ENCODE measurements at places on chromosomes 2 and 18. TPM values are rescaled to one million over a fixed set of nuclear protein-coding genes. Genes with fewer than 3 reads are reported as not detected.

FTCDNL1 gene
- 1.9 TPM for total RNA-seq

DDX18 gene
- 73.0 TPM for total RNA-seq

EMILIN1 gene
- total RNA-seq: 1.1 TPM

DNA sequence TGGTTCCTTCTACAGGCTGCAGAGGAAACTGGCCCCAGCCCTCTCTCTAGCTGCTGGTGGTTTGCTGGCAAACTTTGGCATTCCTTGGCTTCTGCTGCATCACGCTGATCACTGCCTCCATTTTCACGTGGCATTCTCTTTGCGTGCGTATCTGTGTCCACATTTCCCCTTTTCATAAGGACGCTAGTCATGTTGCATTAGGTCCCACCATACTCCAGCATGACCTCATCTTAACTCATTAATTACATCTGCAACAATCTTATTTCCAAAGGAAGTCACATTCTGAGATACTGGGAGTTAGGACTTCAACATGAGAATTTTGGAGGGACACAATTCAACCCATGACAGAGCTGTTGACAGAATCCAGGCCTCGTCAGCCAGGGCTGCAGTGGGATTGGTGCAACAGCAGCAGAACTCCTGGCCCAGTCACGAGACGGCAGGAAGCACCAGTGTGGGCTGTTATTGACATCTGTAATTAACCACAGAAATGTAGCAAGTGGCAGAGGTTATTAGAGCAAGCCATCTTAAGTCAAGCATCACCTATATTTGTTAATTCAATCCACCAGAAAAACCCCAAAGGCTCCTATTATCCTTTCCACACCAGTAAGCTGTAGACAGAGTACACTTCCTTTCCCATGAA, 132.4 kb downstream of the TMEM163 start:
- peaks cover 5% of the 10 kb centered on the region for H3K36me3 ChIP-seq
- H3K27ac ChIP-seq: no peak overlapping the region
- H3K27me3 ChIP-seq: no peaks in the 10 kb centered on the region
- H3K4me3 ChIP-seq: no peak overlapping the region
- DNase-seq: no peak
- peaks cover 25% of the 10 kb centered on the region for H3K4me1 ChIP-seq

DNA sequence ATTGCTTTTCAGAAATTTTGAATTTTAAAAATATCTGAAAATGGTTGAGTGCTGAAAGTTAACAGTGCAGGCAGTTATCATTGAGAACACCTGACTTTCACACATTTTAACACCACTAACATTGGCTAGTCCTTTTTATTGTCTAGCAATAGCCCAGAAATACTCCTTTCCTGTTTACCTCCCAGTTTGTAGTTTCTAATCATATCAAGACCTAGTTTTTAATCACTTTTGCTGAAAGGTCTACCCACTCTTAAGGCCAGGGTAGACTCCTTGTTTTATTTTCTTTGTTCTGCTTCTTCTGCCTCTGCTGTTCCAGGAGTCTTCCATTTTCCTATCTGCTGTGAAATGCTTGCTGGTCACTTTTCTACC, 72.1 kb downstream of the UBE2E3 start:
- no peak overlapping the region for H3K27ac ChIP-seq
- H3K4me1 ChIP-seq: peaks cover 2% of the 10 kb centered on the region
- no peaks in the 10 kb centered on the region for H3K36me3 ChIP-seq
- DNase-seq: no peak
- H3K27me3 ChIP-seq: no peaks in the 10 kb centered on the region

GRCh38 chr2:220068846-220069245, 441.4 kb downstream of the SLC4A3 start:
- H3K27me3 ChIP-seq: no peaks in the 10 kb centered on the region
- no peak overlapping the region for H3K4me3 ChIP-seq
- no peak for DNase-seq
- H3K36me3 ChIP-seq: no peaks in the 10 kb centered on the region

TUBA4A gene
- 286 TPM for total RNA-seq
